Neuronal stem cell (in vitro differentiated cells): ENCODE measurements at places on chromosomes 1 and 21.

GRCh38 chr1:26020330-26020768 is 1.2 kb upstream of the EXTL1 start:
- H3K4me3 ChIP-seq, result no peak overlapping the region
- H3K4me1 ChIP-seq, result peaks cover 10% of the 10 kb centered on the region
- no peak overlapping the region for H3K27ac ChIP-seq
- no peak for DNase-seq
- no peaks in the 10 kb centered on the region for H3K27me3 ChIP-seq

DNA sequence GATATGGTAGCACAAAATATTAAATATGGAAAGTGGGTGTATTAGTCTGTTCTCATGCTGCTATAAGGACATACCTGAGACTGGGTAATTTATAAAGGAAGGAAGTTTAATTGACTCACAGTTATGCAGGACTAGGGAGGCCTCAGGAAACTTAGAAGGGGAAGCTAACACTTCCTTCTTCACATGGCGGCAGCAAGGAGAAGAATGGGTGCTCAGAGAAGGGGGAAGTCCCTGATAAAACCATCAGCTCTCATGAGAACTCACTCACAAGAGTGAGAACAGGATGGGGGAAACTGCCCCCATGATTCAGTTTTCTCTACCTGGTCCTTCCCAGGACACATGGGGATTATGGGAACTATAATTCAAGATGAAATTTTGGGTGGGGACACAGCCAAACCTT is 15.8 kb upstream of the BACE2 start:
- H3K4me1 ChIP-seq, result peaks cover 7% of the 10 kb centered on the region
- no peak for DNase-seq
- H3K36me3 ChIP-seq, result no peaks in the 10 kb centered on the region
- peaks cover 4% of the 10 kb centered on the region for H3K27me3 ChIP-seq
- no peak overlapping the region for H3K4me3 ChIP-seq

GRCh38 chr1:33042831-33043230 is 6.1 kb upstream of the AK2 start:
- H3K27me3 ChIP-seq, result no peaks in the 10 kb centered on the region
- no peaks in the 10 kb centered on the region for H3K36me3 ChIP-seq
- H3K27ac ChIP-seq, result no peak overlapping the region
- no peaks in the 10 kb centered on the region for H3K4me1 ChIP-seq
- no peak for DNase-seq
- no peak overlapping the region for H3K4me3 ChIP-seq

GRCh38 chr1:79302380-79302930 is 295.9 kb upstream of the ADGRL4 start:
- no peak overlapping the region for H3K4me3 ChIP-seq
- no peaks in the 10 kb centered on the region for H3K27me3 ChIP-seq
- peaks cover 5% of the 10 kb centered on the region for H3K4me1 ChIP-seq
- H3K27ac ChIP-seq, result no peak overlapping the region
- no peak for DNase-seq

- no peaks in the 10 kb centered on the region for H3K36me3 ChIP-seq
- H3K4me3 ChIP-seq, result no peak overlapping the region
- DNase-seq, result no peak
- H3K27ac ChIP-seq, result no peak overlapping the region
- no peaks in the 10 kb centered on the region for H3K27me3 ChIP-seq
- H3K4me1 ChIP-seq, result peaks cover 4% of the 10 kb centered on the region
These were observed 988.8 kb upstream of the B3GALT2 start for GRCh38 chr1:194175251-194175650.

DNA sequence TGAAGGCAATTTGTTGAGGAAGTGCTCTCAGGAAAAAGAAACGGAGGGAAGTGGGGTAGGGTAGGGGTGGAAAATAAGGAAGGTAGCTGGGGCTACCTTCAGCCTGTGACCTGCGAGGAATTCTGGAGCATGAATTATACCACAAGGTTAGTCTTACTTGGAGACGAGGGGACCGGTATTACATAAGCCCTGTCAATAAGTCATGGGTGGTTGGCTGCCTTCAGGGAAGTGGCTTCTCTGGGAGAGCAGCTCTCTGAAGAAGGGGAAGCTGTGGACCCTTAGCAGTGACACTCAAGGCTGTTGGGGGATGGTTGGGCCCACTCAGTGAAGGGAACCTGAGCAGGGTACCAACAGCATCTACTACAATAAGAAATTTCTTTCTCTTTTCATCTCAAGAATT is 111.3 kb downstream of the TNFSF18 start:
- peaks cover 2% of the 10 kb centered on the region for H3K4me1 ChIP-seq
- H3K27me3 ChIP-seq, result no peaks in the 10 kb centered on the region
- H3K36me3 ChIP-seq, result no peaks in the 10 kb centered on the region
- no peak overlapping the region for H3K27ac ChIP-seq

- H3K27ac ChIP-seq, result no peak overlapping the region
- H3K36me3 ChIP-seq, result no peaks in the 10 kb centered on the region
- H3K27me3 ChIP-seq, result no peaks in the 10 kb centered on the region
- no peaks in the 10 kb centered on the region for H3K4me1 ChIP-seq
- H3K4me3 ChIP-seq, result no peak overlapping the region
These were observed 17.5 kb downstream of the MTARC1 start for GRCh38 chr1:220804202-220804586.

- no peak overlapping the region for H3K27ac ChIP-seq
- DNase-seq, result no peak
- H3K4me3 ChIP-seq, result no peak overlapping the region
- no peaks in the 10 kb centered on the region for H3K27me3 ChIP-seq
- no peaks in the 10 kb centered on the region for H3K36me3 ChIP-seq
- H3K4me1 ChIP-seq, result no peaks in the 10 kb centered on the region
These were observed 201.4 kb upstream of the BRINP3 start for GRCh38 chr1:190679044-190679443.

DNA sequence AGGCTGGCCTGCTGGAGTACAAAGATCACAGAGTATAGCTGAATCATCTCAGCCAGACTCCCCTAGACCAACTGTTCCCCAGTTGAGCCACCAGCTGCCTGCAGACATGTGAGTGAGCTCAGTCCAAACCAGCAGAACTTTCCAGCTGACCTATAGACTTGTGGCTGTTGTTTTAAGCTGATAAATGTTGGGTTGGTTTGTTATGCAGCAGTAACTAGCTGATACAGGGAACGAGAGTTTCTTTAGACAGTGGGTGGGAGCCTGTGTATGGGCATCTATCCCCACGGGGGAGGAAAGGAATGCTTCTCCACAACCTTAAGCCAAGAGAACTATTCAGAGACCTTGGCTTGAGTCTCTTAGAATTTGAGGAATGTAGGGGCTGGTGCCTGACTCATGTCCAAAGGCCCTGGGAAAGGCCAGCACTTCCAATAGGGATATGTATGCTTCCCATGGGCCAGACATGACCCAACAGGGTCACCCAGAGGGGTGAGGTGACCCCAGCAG is 30.1 kb downstream of the SLC1A7 start:
- no peak overlapping the region for H3K4me3 ChIP-seq
- H3K36me3 ChIP-seq, result no peaks in the 10 kb centered on the region
- H3K4me1 ChIP-seq, result peaks cover 23% of the 10 kb centered on the region
- H3K27me3 ChIP-seq, result no peaks in the 10 kb centered on the region
- no peak for DNase-seq

GRCh38 chr1:212430416-212430815 is 2.3 kb upstream of the NENF start:
- H3K27me3 ChIP-seq, result peaks cover 39% of the 10 kb centered on the region
- no peaks in the 10 kb centered on the region for H3K4me1 ChIP-seq
- H3K4me3 ChIP-seq, result no peak overlapping the region
- H3K36me3 ChIP-seq, result no peaks in the 10 kb centered on the region
- no peak overlapping the region for H3K27ac ChIP-seq

- H3K36me3 ChIP-seq, result no peaks in the 10 kb centered on the region
- DNase-seq, result no peak
- peaks cover 12% of the 10 kb centered on the region for H3K4me1 ChIP-seq
- no peak overlapping the region for H3K27ac ChIP-seq
- H3K27me3 ChIP-seq, result peaks cover 6% of the 10 kb centered on the region
These were observed 6.0 kb downstream of the COL9A2 start for GRCh38 chr1:40310983-40311642.

DNA sequence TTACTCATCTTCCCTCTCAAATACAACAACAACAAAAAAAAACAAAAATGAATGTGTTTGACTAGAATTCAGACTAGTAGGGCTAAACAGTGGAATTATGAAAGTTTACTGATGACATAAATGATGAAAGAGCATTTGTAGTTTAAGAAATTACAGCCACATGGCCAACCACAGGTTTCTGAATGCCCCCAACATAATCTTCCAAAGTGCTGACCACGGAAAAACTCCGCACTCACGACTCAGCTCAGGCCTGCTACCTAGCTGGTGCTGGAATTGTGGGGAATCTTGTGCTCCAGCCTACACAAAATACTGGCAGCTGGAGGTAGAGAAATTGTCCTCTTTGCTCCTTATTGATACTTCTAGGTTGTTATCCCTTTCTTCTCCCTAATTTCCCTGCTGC is 23.6 kb upstream of the TBX15 start:
- peaks cover 5% of the 10 kb centered on the region for H3K4me1 ChIP-seq
- H3K27me3 ChIP-seq, result peaks cover 17% of the 10 kb centered on the region
- H3K4me3 ChIP-seq, result no peak overlapping the region
- no peaks in the 10 kb centered on the region for H3K36me3 ChIP-seq

DNA sequence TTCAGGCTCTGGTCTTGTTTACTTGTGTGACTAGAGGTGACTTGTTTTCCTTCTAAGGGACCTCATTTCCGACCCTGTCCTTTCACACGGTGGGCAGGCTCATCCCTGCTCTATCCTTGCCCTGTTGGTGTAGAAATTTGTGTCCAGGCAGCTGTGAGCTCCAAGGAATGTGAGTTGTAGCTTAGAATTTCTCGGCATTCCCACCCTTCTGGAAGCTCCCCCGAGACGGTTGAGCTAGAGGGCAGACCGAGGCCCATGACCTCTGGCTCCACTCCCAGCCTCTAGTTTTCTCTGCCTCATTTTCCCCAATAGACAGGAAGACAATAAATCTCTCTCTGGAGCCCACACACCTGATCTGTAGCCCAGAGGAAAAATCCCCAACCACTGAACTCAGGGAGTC is 100.9 kb downstream of the NAV1 start:
- no peak overlapping the region for H3K4me3 ChIP-seq
- no peaks in the 10 kb centered on the region for H3K27me3 ChIP-seq
- H3K4me1 ChIP-seq, result peaks cover 11% of the 10 kb centered on the region
- H3K27ac ChIP-seq, result no peak overlapping the region

DNA sequence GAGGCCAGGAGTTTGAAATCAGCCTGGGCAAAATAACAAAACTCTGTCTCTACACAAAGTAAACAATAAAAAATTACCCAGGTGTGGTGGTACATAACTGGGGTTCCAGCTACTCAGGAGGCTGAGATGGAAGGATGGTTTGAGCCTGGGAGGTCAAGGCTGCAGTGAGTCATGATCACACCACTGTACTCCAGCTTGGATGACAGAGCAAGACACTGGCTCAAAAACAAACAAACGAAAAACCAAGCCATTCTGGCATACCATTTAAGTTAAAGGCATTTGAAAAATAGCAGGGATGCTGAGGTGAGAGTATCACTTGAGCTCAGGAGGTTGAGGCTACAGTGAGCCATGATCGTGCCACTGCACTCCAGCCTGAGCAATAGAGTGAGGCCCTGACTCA is 5.3 kb upstream of the ALDH9A1 start:
- no peaks in the 10 kb centered on the region for H3K4me1 ChIP-seq
- DNase-seq, result no peak
- no peaks in the 10 kb centered on the region for H3K27me3 ChIP-seq
- H3K4me3 ChIP-seq, result no peak overlapping the region

DNA sequence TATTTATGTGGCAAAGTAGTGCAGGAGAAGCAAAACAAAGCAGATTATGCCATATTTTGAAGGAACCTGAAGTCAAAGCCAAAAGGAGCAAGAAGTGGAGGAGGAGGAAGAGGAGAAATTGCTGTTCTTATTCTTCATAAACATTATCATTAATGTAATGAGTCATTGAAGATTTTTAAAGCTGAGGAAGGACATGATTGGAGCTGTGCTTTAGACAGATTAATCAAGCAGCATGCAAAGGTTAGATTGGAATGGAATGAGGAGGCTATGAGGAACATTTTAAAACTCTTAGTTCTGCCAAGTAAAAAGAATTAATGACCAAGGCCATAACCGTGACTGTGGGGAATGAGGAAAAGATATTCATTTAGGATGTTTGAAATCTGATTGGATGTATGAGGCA is 33.0 kb upstream of the HSD17B7 start:
- peaks cover 2% of the 10 kb centered on the region for H3K4me1 ChIP-seq
- no peaks in the 10 kb centered on the region for H3K36me3 ChIP-seq
- H3K4me3 ChIP-seq, result no peak overlapping the region
- H3K27ac ChIP-seq, result no peak overlapping the region

GRCh38 chr1:164320790-164321731 is 237.9 kb upstream of the PBX1 start:
- peak overlapping the region; percentile 15 for H3K4me3 ChIP-seq
- peak; percentile 47 for DNase-seq
- no peaks in the 10 kb centered on the region for H3K27me3 ChIP-seq

GRCh38 chr1:205677167-205677566 is 3.1 kb downstream of the SLC45A3 start:
- no peak overlapping the region for H3K4me3 ChIP-seq
- no peak overlapping the region for H3K27ac ChIP-seq
- H3K36me3 ChIP-seq, result no peaks in the 10 kb centered on the region
- no peaks in the 10 kb centered on the region for H3K27me3 ChIP-seq
- no peak for DNase-seq

DNA sequence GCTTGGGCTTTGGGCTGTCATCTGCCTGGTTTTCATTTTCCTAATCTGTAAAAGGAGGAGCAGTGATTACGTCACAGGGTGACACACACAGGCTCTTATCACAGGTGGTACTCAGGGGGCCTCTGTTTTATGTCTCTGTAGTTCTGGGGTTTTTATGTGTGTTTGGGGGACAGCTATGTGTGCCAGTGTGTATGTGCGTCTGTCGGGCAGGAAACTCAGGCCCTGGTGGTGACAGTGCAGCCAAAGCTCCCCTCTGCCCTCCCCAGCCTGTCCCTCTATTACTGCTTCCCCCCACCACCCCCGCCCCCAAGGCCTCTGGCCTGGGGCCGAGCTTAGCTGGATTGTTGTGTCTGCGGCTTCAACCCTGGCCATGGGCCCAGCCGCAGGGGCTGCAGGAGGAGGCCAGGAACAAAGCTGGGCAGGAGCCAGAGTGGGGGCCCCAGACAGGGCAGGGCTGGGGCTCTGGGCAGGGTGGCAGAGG is 13.3 kb downstream of the MFAP2 start:
- H3K4me1 ChIP-seq, result peaks cover 3% of the 10 kb centered on the region
- H3K27me3 ChIP-seq, result no peaks in the 10 kb centered on the region
- H3K4me3 ChIP-seq, result no peak overlapping the region
- H3K36me3 ChIP-seq, result peaks cover 50% of the 10 kb centered on the region
- no peak overlapping the region for H3K27ac ChIP-seq
